ENCODE measurements at places on chromosomes 1 and 21.

DNA sequence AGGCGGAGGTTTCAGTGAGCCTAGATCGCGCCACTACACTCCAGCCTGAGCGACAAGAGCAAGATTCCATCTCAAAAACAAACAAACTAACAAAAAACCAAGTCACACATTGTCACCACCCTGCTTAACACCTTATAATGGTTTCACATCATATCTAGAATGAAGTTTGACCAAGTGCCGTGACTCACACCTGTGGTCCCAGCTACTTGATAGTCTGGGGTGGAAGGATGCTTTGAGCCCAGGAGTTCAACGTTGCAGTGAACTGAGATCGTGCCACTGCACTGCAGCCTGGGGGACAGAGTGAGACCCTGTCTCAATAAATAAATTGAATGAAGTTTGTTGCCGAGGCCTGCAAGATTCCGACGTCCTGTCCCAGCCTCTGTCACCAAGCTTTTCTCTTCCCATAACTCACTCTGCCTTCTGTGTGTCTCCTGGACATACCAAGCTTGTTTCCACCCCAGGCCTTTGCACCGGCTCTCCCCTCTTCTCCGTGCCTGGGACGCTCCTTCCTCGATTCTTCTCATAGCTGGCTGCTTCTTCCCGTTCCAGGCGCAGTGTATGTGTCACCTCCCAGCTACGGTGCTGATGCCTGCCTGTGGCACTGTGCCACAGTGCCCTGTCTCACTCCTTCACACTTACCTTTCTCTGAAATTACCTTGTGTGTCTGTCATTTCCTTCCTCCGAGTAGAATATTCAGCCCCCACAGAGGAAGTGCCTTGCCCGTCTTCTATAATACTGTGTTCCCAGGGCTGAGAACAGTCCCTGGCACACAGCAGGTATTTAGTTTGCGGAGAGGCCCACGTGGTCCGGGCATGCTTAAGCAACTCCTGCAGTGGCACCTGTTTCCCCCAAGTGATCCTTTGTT is 3.8 kb upstream of the SELENON start:
- no peak for DNase-seq

DNA sequence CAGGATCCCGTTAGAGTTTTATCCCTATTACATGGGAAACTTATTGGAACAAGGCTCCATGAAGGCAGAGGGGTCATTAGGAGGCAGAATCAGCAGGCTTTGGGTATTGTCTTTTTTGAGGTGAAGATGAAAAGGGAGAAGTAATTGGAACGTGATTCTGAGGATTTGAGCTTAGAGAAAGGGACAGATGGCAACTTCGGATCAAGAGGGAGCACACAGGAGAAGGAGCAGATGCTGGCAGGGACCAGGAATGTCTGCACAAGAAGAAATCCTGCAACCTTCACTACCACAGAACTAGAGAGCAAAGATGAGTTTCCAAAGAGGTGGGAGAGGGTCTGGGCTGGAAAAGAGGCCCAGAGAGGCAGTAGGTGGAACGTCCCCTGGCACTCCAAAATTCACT is 202.8 kb downstream of the RRAGC start:
- DNase-seq, result no peak

DNA sequence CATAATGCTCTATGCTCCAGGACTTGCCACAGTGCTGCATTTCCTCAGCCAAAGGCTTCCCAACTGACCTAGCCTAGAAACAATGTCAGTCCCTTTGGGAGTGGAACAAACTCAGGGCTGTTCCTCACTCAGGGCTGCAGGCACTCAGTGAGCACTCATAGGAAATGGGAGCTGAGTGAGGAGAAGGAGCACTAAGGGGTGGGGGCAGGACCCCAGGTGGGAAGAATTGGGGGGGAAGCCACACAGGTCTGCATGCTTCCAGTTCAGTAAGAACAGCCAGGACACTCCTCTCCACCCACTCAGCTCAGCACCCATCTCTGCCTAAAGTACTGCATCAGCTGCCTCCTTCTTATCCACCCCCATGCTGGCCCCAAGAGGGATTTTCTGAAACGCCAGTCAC is 7.3 kb upstream of the SLC5A9 start:
- DNase-seq, result no peak

GRCh38 chr1:204437796-204438570 is 26.4 kb upstream of the PPP1R15B start:
- no peak for DNase-seq

DNA sequence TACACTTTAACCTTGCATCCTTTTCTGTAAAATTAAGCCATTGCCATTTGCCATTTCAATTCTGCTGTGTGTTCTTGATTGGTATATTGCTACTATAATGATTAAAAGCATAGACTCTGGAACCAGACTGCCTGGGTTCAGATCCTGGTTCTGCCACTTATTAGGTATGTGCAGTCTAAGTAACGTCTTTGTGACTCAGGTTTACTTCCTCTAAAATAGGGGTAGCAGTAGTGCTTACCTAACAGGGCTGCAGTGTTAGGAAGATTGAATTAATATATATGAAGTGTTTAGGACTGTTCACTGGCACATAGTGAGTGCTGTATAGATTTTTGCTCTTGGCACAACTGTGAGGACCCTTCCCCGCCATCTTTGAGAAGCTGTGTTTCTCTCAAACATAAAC is 4.4 kb downstream of the CDC42 start:
- DNase-seq, result no peak

DNA sequence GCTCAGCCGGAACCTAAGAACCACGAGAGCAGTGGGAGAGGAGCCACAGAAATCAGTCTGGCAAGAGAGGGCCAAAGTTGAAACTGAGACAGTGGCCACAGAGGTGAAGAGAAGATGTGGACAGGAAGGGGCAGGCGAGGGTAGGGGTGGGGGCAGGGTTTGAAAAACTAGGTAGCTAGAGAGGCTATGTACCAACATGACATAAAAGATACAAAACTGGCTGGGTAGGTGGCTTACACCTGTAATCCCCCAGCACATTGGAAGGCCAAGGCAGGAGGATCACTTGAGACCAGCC is 28.4 kb upstream of the TIAM1 start:
- DNase-seq, result no peak

DNA sequence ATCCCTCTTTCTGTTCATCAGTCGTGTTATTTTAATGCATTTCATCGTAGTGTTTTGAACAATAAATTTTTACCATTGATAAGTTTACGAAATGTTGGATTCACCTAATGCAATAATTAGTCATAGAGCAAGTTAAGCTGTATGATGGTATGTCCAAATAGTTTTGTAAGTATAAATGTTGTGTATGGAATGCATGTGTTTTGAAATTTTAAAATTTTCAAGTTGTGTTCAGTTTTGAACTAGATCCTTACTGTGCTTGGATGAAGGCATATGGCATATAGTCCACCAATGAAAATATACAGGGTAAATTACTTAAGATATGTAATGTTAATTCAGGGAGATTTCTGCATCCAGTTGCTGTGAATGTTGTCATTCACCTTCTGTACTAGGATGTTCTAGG is 2.3 kb downstream of the ZMYM4 start:
- no peak for DNase-seq

DNA sequence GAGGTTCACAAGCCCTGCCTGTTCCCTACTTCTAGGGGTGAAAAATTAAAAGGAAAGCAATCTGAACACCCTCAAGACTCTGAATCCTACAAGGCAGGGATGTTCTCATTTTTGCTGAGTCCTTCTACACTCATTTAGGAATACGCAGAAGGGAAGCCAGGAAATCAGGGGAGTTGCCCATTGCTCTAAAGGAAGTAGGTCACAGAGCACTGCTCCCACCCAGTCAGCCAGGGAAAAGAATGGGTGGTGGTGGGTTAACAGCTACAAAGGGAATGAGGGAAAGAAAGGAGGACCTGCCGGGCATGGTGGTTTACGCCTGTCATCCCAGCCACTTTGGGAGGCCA is 2.4 kb upstream of the CTTNBP2NL start:
- no peak for DNase-seq

DNA sequence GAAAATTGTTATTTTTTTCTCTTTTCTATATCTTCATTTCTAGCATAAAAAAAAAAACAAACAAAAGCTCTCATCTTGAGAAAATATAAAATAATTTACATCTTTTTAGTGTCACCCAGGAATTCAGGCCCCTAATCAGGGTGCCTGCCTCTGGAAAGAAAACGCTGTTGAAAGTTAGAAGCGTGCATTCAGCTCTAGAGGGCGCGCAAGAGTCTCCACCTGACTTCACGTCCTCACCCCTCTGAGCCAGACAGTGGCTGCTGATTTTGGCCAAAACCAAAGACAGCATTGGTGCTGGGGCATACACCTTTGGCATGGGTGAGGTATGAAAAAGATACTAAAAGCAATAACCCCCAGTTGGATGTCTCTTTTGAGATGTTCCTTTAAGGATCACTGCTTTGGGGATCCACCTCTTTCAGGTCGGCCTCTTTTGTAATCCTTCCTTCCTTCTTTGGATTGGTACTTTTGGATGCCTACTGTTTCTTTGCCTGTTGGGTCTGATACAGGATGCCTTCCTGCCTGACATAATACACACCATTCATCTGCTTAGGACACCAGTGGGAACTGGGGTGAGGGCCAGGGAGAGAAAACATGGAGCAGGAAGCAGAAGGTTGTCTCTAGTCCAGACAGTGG is 77.6 kb upstream of the CHRM3 start:
- no peak for DNase-seq

GRCh38 chr1:243499711-243500110 is 243.9 kb downstream of the SDCCAG8 start:
- no peak for DNase-seq

- no peak for DNase-seq
These were observed 60.2 kb downstream of the NIBAN1 start for GRCh38 chr1:184914149-184914548.

GRCh38 chr1:110523011-110523410 is 4.0 kb upstream of the KCNA10 start:
- no peak for DNase-seq

DNA sequence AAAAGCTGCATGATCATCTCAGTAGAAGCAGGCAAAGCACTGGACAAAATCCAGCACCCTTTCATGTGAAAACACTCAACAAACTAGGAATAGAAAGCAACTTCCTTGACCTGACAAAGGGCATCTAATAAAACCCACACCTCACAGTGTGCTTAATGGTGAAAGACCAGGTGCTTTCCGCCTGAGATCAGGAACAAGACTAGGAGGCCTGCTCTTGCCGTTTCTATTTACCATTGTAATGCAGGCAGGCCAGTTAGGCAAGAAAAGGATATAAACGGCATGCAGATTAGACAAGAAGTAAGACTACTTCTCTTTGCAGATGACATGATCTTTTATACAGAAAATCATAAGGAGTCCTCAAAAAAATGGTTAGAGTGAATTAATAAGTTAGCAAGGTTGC is 37.2 kb downstream of the SLC37A1 start:
- no peak for DNase-seq

GRCh38 chr1:229247871-229248270 is 23.0 kb upstream of the RAB4A start:
- no peak for DNase-seq

GRCh38 chr1:25826571-25826970 is 6.8 kb downstream of the MTFR1L start:
- no peak for DNase-seq

- DNase-seq, result no peak
These were observed 104.8 kb downstream of the RGL1 start for GRCh38 chr1:183909672-183910071.

- DNase-seq, result no peak
These were observed 91.6 kb upstream of the FOXD3 start for GRCh38 chr1:63230722-63231121.

GRCh38 chr1:232090816-232091215 is 464.2 kb downstream of the DISC1 start:
- DNase-seq, result no peak

DNA sequence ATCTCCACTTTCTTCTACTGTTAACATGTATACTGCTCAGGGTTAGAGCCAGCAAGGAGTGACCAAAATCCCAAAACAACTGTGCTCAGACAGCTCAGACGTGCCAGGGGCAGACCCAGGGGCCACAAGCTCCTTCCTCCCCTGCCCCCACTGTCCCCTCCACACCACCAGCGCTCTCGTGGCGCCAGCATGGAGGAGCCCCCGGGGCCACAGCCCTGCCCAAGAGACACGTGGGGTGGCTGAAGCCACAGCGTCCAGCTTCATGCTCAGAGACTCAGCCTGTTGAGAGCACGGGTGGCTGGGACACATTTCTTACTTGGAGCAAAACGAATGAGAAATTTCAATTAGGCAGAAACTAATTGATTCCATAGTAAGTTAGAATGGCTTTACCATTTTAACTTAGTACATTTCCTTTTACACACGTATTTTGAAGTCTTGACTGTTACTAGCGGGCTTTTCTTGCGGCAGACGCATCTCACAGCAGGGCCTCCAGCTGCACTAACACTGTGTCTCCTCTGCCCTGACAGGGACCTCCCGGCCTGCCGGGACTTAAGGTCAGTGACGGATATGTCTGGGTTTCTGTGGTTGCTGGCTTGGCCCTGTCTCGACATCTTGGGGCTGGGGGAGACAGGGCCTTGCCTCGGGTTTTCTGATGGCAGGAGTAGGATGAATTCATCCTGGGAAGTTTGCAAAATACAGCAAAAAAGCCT is 54.2 kb downstream of the SLC19A1 start:
- DNase-seq, result no peak

DNA sequence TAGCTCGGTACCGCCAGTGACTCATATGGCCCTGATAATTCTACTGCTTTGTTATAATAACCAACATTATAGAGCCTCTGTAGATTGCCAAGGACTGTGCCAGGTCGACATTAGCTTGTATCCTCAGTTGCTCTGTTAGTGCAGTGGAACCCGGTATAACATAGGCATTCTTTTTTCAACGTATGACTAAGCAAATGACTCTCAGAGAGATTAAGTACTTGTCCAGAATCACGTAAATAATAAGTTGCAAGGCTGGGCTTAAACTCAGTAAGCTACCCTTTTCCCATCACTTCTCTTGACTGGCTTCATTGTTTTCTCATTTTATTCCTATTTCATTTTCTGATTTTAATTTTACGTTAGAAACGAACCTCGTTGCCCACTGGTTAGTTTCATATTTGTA is 85.1 kb downstream of the UBE4B start:
- DNase-seq, result no peak

DNA sequence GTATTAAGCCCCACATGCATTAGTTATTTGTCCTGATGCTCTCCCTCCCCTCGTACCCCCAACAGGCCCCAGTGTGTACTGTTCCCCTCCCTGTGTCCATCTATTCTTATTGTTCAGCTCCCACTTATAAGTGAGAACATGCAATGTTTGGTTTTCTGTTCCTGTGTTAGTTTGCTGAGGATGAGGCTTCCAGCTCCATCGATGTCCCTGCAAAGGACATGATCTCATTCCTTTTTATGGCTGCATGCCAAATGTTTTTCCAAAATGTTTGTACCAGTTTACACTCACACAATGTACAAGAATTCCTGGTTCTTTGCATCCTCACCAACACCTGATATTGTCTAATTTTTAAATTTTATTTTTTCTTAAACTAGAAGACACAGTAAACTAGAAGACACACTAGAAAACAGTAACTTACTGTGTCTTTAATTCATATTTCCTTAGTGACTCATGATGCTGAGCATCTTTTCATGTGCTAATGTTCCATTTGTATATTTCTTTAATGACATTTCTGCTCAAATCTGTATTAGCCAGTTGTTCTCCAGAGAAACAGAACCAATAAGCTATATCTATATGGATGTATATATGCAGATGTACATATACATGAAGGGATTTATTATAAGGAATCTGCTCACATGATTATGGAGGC is 19.4 kb upstream of the USP1 start:
- no peak for DNase-seq
